Diencephalon (tissue), 1 donor: ENCODE measurements at places on chromosomes 2 and 18. TPM values are rescaled to one million over a fixed set of nuclear protein-coding genes. Genes with fewer than 3 reads are reported as not detected.

The MBP gene
- total RNA-seq, result 60.4 TPM

The DTNA gene
- total RNA-seq, result 101 TPM

The OTOS gene
- total RNA-seq, result not detected

The NBAS gene
- total RNA-seq, result 164 TPM

The CROCC2 gene
- total RNA-seq, result 1.4 TPM

The ATL2 gene
- 84.7 TPM for total RNA-seq

The IL18R1 gene
- total RNA-seq, result 0.46 TPM

The COLEC11 gene
- 1.2 TPM for total RNA-seq

The CBLN2 gene
- total RNA-seq, result 127 TPM

The CHST9 gene
- 7.2 TPM for total RNA-seq

The PAPOLG gene
- total RNA-seq, result 50.3 TPM

The ARL4C gene
- 60.4 TPM for total RNA-seq

The MOGAT1 gene
- total RNA-seq, result not detected
